Lung microvascular endothelial cell (primary cell): ENCODE measurements at places on chromosomes 7 and 10. TPM values are rescaled to one million over a fixed set of nuclear protein-coding genes. Genes with fewer than 3 reads are reported as not detected.

- DNase-seq: no peak
Observed at GRCh38 chr10:29146311-29147100, 142.4 kb upstream of the LYZL1 start.

- peak; percentile 44 for DNase-seq
Observed at GRCh38 chr7:120407010-120407409, 134.0 kb downstream of the KCND2 start.

- no peak for DNase-seq
Observed at GRCh38 chr10:113005380-113005779, 55.3 kb downstream of the TCF7L2 start.

TMEM225B gene
- total RNA-seq: 0.22 TPM in 1 of 2 replicates, not detected in the other
